Left hindlimb (tissue), 1 donor: ENCODE measurements at places on chromosomes 11 and 22.

- DNase-seq, result peak; percentile 87
Observed at GRCh38 chr11:1763796-1764661, at the start of gene CTSD. CTSD (minus strand) TSS chr11:1763927; CDS start chr11:1763859, 68 bp downstream.

DNA sequence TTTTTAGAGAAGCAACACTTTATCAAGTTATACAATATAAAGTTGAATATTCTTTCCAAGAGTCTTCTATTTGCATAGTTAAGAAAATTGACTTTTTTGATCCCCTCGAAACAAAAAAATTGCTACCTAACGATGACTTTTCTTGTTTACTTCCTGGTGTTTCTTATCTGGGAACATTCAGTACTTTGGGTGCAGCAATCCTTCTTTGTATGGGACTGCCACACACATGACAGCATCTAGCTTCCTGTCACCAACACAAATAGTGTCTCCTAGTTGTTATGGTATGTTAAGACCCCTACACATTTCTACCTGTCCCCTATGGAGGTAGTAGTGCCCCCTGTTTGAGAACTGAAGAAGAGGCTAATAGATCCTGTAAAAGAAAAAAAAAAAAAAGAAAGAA lies 841.7 kb upstream of the FAT3 start:
- no peak for DNase-seq

DNA sequence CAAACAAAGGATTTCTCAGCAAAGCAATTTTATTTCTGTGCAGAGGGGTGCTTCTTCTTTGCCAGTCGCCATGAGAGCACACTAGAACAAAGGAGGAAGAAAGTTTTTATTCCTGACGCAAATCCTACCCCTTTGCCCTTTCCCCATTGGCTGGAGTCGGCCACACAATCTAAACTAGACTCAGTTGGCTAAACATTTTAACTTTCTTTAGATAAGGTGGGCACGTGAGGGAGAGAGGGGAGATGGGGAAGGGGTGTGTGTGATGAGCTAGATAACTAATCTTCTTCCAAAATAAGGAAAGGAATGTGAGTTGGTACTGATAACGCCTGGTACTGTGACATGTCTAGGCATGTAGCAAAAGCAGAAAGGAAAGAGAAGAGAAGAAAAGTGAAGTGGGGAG lies 626 bp downstream of the TRIM22 start:
- DNase-seq, result no peak

DNA sequence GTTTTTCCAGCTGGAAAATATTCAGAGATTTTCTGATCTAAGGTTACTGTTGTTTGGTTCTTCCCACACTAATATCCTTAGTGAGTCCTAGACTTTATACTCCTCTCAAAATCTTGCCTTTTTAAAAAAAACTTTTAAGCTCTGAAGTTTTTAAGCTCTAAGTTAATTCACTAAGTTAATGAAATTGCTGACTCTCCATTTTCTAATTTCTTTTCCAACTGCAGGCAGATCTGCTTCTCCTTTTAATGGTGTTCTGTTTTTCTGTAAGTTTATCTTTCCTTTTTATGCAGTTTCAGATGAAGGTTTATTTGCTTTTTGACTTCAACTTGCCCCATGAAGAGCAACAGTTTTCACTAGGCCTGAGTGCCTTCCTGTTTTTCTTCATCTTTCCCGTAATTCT lies 125.8 kb upstream of the ARHGAP42 start:
- no peak for DNase-seq

- no peak for DNase-seq
Observed at GRCh38 chr22:36840106-36840505, 20.7 kb upstream of the NCF4 start.

- DNase-seq, result no peak
Observed at GRCh38 chr11:72594493-72595291, 79.5 kb downstream of the PDE2A start.

DNA sequence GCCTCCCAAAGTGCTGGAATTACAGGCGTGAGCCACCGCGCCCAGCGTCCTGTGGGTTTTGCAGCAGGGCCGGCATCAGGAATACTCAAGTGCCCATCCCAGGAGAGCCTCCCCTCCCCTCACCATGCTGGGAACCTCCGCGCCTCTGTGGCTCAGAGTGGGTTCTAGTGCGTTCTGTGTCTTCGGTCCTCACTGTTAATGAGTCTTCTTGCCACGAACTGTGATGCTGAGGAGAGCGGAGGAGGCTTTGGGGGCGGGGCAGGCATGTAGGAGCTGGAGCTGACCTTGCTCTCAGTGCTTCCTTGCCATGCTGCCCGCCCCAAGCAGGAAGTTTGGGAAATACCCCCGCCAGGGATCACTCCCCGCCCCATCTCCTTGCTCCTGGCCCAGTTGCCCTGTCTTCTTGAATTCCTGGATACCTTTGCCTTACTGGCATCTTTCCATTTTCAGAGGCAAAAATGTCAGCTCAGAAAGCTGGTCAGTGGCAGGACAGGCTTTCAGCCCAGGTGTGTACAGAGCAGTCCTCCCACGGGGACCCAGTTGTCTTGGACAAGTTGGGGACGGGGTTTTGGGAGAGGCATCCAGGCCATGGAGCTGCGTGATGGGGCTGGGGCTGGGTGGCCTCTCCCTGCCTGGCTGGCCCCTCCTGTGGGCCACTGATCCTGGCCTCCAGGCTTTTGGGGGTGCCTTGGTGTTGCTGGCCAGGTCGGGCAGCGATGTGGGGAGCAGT lies 5.1 kb downstream of the GRAMD4 start:
- no peak for DNase-seq

DNA sequence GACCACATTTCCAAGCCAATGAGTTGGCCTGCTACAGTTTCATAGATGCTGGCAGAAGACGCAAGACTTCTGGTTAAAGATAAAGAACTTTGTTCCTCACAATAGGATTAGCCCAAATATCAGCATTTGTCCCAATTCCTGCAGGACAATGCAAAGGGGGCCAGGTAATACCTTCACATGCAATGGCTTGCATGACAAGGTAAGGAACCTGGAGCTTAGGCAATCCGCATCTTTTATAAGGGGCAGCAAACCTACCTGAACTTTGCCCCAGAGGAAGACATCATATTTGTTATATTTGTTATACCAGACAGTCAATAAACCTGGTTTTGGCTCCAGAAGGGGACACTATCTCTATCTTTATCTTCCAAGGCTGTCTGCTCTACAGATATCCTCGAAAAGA lies 5.3 kb downstream of the P2RY6 start:
- DNase-seq, result no peak

GRCh38 chr11:69242266-69242920 lies 51.6 kb upstream of the MYEOV start:
- DNase-seq, result no peak

GRCh38 chr11:79335681-79336080 lies 105.1 kb downstream of the TENM4 start:
- no peak for DNase-seq

- DNase-seq, result no peak
Observed at GRCh38 chr11:123597859-123598258, 56.6 kb downstream of the SCN3B start.

GRCh38 chr11:76903325-76903724 lies 42.6 kb downstream of the ACER3 start:
- DNase-seq, result no peak

DNA sequence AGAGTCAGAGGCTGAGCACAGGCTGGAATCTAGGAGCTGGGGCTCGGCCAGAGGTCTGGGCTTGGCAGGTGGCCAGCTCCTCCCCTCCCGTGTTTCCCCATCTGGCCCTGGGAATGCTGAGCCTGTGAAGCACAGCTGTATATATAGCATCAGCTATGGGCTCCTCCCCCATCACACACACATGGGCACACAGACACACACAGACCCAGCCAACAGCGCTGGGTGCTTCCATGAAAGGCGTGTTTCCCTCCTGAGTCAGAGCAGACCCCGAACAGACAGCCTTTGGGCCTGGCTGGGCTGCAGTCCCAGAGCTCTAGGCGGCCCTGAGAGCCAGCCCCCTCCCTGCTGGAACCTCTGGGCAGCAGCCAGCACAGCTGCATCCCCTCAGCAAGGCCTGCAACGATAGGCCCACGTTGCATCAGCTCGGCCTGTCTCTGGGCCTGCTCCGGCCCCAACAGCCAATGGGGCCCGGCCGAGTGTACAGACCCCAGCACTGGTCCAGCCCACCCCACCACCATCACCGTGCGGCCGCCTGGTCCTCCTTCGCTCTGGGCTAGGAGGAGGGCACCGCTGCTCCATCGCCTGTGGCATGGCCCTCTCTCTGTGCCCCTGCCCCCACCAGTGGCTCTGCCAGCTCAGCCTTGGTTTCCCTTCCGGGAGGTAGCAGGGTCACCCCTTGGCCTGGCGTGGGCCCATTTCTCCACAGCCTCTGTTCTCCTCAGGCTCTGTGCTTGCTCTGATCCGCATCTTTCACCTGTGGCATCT lies 7.6 kb upstream of the SERPINH1 start:
- peak; percentile 99 for DNase-seq

DNA sequence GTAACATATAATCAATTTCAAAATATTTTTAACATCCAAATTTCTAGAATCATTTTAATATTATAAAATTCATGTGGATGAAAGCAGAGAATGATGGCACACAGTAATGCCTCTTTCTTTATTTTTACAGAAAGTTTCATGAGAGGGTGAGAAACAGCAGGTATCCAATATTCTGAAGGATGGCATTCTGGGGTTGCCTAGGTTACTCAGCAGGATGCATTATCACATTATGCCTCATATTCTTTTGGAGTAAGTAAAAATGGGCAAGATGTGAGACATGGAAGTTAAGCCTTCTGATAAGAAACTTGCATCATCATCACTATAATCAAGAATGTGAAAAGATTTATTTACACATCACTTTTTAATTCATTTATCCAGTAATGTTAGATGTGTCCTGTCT lies 148.7 kb upstream of the PGR start:
- DNase-seq, result no peak
